ENCODE measurements at places on chromosomes 5 and 9.

DNA sequence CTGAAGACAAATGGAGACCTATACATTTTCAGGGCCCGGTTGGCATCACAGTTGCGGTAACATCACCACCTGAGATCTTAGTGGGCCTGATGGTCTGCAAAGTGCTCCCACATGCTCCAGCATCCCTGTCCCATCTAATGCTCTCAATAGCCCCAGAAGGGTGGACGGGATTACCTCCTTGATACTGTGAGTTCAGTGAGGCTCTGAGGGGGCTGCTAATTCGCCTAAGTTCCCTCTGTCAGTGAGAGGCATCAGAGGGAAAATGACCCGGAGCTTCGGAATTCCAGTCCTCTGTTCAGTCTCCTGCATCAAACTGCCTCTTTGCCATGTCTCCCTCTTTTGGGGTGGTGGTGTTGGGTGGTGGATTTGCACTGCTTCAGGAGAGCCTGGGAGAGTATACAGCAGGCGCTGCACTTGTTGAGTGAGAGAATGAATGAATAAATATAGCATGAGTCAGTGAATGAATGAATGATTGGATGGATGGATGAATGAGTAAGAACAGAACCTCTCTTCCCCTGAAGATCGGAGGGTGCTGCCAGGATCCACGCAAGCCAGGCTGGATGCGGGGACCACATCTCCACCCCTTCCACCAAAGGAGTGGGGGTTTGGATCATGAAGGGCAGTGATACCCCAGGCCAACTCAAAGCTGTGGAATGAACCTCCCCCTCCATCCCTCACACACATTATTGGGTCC lies 141.0 kb downstream of the GABBR2 start:
- no peak for DNase-seq

DNA sequence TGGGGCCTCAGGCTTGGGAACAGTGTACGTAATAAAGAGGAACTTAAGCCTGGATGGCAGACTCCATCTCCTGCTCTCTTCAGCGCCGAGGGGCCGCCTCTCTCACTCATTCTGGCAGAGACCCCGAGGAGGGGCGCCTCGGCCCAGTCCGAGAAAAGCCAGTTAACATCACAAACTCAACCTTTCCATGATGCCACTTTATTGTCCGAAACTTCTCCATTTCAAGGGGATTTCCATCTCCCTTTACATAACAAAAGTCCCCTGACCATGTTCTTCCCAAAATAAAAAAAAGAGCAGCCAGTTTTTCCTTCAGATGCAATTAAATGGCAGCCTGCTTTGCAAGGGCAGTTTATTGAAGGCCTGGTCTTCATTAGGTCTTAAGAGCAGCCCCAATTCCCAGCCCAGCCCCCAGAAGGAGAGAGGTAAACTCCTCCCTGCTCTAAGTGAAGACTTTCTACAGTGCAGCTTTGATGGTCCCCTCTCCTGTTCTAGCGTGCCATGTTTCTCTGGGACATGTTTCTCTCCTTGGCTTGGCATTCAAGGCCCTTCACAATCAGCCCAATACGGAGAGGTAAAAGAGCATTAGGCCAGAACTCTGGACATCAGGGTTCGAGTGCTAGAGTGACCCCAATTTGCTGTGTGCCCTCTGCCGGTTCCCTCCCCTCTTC lies 19.5 kb upstream of the RAB14 start:
- no peak for DNase-seq

- no peak for DNase-seq
These were observed 38.6 kb upstream of the FBP1 start for GRCh38 chr9:94677929-94678328.

- DNase-seq = no peak
These were observed 160.2 kb upstream of the TBCA start for GRCh38 chr5:77936365-77936693.

- DNase-seq = no peak
These were observed 81.3 kb downstream of the OSTF1 start for GRCh38 chr9:75169623-75170022.

DNA sequence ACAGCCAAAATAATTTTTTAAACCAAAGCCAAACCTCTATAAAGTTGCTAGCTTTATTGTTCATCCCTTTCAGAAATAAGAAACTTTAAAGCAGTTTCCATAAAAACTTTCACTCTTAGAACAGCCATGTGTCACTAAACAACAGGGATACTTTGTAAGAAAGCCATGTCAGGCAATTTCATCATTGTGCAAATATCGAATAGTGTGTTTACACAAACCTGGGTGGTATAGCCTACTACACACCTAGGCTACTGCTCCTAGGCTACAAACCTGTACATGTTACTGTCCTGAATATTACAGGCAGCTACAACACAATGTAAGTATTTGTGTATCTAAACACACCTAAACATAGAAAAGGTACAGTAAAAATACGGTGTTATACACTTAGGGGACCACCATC lies 59.9 kb downstream of the TLE1 start:
- DNase-seq = no peak
